ENCODE measurements at places on chromosomes 6 and 20. TPM values are rescaled to one million over a fixed set of nuclear protein-coding genes. Genes with fewer than 3 reads are reported as not detected.

DNA sequence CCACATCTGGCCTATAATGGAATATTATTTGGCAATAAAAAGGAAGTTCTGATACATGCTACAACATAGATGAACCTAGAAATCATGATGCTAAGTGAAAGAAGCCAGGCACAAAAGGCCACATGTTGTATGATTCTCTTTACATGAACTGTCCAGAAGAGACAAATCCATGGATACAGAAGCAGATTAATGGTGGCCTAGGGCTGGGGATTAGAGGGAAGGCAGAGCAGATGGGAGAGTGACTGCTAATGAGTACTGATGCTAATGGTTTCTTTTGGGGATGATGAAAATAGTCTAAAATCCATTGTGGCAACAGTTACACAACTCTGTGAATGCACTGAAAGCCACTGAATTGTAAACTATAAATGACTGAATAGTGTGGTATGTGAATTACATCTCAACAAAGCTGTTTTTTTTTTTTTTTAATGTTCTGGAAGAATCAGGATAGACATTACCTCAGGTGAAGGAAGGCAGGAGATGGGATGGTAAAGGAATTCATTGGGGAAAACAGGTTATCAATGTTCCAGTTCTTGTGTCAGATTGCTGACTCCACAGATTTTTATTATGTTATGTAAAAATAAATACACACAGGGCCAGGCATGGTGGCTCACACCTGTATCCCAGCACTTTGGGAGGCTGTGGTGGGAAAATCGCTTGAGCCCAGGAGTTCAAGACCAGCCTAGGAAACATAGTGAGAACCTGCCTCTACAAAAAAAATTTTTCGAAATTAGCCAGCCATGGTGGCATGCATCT lies 8.9 kb upstream of the SOX12 start:
- DNase-seq: no peak

DNA sequence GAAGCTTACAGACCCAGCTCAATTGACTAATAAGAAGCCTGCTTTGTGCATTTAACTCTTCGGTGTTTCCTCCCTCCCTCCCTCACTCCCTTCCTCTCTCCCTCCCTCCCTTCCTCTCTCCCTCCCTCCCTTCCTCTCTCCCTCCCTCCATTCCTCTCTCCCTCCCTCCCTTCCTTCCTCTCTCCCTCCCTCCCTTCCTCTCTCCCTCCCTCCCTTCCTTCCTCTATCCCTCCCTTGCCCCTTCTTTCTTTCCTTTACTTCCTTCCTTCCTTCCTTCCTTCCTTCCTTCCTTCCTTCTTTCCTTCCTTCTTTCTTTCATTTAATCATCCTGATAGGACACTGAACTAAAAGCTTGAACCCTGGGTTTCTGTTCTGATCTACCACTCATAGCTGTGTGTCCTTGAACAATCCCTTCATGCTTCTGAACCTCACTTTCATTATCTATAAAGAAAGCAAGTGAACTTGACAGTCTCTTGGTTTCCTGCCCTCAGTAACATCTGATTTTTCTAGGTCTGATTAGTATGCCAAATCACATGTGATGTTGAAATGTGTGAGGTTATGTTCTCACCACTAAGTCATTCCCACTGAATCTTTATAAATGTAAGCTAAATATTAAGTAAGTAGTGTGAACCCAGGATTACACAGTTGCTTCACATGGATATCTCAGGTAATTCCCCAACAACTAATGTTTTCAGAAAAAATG lies 132.3 kb upstream of the BMP2 start:
- no peak for DNase-seq

DNA sequence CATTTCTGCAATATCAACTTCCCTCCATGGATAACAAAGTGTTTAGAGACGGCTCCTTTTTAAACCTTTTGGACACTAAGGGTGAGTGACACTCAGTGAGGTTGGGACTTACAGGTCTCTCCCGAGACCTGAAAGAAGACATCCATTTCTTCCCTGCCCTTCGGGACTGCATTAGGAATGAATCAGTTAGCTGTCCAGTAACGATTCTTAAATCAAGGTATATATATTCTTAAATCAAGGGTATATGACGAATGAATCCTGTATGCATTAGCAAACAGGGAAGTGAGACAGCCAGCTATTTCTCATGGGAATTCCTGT lies 52.9 kb downstream of the EDN1 start:
- no peak for DNase-seq

GRCh38 chr6:90263633-90264032 lies 33.0 kb downstream of the BACH2 start:
- no peak for DNase-seq

DNA sequence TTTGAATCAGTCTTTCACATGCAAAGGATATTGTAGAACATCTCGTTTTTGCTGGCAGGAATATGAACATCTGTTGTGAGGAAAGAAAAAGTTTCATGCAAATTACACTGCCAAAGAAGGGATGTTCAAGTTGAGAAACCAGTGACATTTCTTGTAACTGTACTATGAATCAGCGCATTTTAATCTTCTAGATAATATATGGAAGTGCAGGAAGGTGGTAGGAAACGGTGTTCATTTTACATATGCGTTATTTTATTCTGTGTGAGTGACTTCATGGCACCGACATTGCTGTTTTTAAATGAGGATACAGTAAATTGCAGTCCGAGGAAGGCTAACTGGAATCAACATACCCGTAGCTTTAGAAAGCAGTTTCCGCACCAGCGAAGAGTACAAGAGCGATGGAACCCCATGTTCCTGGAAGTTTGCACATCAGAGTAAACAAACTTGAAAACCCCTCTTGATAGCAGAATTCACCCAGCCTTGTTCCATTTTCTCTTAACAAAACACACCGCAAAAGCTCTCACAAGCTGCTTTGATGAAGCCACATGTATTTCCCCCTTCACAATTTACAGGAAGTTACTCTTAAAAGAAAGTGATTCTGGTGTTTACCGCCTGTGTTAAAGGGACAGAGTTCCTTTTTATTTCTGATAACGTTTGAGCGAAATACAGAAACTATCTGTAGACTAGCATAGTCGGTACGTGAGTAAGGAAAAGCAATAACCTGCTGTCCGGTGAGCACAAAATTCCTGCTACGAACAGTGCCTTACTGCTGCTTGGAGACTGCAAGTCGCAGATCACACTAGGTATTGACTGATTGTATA lies 11.5 kb downstream of the PRDM1 start:
- DNase-seq: no peak

DNA sequence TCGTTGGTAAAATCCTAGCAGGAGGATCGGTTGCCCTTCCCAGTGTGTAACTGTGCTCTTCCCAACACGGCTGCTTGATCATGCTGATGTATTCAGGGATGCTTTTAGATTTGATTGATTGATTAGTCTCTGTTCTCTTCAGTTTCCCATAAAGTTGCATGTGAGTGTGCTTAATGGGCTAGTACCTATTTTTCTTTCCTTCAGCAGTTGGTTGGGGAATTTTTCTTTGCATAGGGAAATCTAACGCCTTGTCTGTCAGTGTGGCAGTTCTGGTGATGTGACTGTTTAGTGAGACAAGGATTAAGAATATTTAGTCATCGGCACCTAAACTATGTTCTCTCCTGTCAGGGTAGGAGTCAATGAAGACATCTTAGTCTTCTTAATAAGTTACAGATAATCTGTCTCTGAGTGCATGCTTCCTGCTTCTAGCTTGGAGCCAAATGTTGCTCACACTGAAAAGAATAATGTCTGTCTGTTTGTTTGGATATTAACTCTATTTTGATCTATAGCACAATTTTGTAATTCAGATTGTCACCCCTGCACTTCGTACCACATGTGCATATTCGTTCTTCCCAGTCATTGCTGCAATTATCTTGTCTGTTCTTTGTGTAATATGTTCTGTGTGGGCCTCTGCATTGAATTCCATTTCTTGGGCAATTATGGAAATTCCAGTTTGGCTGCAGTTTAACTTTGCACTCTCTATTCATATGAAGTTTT lies 169.9 kb downstream of the EDN1 start:
- no peak for DNase-seq

GRCh38 chr6:108873251-108873650 lies 25.0 kb downstream of the ARMC2 start:
- no peak for DNase-seq

GRCh38 chr6:114833211-114833610 lies 490.4 kb upstream of the HS3ST5 start:
- no peak for DNase-seq

- no peak for DNase-seq
Observed at GRCh38 chr20:34337544-34337943, 25.5 kb upstream of the ITCH start.

GRCh38 chr6:39294133-39294532 lies 20.1 kb downstream of the KCNK17 start:
- DNase-seq: no peak

DNA sequence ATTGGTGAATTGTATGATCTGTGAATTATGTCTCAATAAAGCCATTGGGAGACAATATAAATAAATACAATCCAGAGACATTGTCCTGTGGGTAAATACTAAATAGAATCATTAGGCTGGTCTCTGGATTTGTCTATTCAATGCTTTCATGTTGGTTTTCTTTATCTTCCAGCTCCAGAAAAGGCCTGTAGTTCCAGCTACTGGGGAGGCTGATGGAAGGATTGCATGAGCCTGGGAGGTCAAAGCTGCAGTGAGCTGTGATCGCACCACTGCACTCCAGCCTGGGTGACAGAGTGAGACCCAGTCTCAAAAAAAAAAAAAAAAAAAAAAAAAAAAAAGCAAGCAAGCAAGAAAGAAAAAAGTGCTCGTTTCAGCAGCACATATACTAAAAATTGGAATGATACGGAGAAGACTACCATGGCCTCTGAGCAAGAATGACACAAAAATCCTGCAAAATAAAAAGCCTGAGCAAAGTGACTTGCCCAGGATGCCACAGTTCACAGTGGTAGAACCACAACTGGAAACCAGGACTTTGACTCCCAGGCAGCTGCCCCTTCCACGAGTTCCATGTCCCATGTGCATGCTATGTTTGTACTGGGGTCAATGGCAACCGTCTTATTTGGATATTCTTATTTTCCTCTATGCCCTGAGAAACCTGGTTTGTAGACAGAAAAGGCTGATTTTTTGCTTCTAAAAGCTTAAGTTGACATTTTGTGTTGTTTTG lies 33.6 kb upstream of the GMPR start:
- DNase-seq: no peak

- no peak for DNase-seq
Observed at GRCh38 chr6:118750143-118750542, 98.8 kb upstream of the CEP85L start.

GRCh38 chr20:59165891-59166709 lies 2.5 kb downstream of the ZNF831 start:
- no peak for DNase-seq

DNA sequence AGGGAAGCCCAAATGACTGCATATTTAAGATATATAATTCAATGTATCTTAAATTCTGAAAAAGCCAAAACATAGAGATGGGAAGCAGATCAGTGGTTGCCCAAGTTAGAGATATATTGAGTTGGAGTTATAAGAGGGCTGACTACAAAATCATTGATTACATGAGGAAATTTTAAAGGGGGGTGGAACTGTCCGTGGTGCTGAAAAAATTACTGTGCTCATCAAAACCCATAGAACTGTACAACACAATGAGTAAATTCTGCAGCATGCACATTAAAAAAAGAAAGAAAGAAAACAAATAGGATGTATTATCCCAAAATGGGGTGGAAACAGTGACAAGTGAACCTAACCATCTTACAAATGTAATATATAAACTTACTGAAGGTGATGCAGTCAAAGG lies 100.9 kb downstream of the FUT9 start:
- no peak for DNase-seq

- DNase-seq: no peak
Observed at GRCh38 chr6:43254138-43254817, 11.0 kb downstream of the TTBK1 start.

DNA sequence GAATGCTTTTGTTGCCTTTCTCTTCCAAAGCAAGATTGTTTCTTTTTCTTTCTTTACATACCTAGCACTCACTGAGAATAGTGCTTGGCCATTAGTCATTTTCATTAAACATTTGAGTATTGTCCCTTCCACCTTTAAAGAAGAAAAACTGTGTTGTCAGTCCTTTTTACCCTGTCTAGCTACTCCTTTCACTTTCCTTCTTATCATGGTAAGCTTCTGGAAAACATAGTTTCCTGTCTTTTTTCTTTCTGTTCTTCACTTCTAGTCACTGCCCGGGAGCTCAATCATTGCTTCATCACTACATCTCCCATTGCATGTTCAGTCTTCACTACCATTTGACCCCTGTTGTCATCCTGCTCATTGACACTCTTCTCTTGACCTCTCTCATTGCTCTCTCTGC lies 12.1 kb downstream of the VAPB start:
- no peak for DNase-seq

- DNase-seq: no peak
Observed at GRCh38 chr6:153044295-153044694, 41.8 kb upstream of the MTRF1L start.

GRCh38 chr6:84166395-84166794 lies 61.0 kb downstream of the CEP162 start:
- no peak for DNase-seq

- no peak for DNase-seq
Observed at GRCh38 chr6:127129251-127129650, 10.8 kb downstream of the RSPO3 start.

DNA sequence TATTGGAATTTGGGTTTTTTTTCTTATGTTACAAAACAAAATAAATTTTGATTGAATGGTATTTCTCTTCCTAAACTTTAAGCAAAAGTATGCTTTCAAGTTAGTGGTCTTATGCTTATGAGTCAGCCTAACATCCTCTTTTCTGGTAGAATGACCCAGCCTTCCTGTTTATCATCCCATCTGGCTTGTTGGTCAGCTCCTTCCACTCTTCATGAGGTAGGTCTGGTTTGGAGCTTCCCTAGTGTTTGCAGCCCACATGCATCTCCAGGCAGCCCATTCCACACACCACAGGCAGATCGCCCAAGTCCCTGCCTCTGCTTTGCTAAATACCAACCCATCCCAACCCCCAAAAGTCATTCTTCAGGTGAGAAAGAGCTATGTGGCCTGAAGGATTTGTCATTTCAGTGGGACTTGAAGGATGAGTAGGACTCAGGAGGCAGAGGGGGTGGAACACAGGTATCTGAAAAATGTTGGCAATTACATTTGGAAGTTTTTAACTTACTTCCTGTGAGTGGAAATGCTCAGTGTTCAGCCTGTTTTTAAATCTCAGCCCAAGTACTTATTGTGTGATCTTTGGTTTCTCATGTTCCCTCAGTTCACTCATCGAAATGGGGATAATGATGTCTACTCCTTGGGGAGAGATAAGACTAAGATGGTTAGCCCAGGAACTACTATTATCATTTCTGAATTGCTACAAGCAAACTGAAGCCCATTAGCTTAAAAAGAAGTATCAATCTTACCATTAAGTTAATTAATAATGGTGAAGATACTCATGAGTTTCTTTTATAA lies 294.0 kb downstream of the ADGB start:
- DNase-seq: no peak

GRCh38 chr6:137390334-137390733 lies 103.9 kb downstream of the OLIG3 start:
- no peak for DNase-seq

Gene PLTP
- 23.4 TPM for total RNA-seq

Gene PTCRA
- total RNA-seq: not detected

Gene RRAGD
- total RNA-seq: 129 TPM

Gene MYCT1
- 13.8 TPM for total RNA-seq

Gene IBTK
- 36.3 TPM for total RNA-seq

Gene TGIF2
- total RNA-seq: 7.4 TPM

Gene STMND1
- total RNA-seq: not detected

Gene TSPO2
- not detected for total RNA-seq

Gene RPS6KA2
- total RNA-seq: 76.4 TPM

Gene GNRH2
- total RNA-seq: not detected

Gene WFDC12
- not detected for total RNA-seq

Gene CCNC
- 20.2 TPM for total RNA-seq

Gene POU5F1
- 0.85 TPM for total RNA-seq
